Left kidney (tissue), 8 donors: ENCODE measurements at places on chromosomes 13 and 19.

DNA sequence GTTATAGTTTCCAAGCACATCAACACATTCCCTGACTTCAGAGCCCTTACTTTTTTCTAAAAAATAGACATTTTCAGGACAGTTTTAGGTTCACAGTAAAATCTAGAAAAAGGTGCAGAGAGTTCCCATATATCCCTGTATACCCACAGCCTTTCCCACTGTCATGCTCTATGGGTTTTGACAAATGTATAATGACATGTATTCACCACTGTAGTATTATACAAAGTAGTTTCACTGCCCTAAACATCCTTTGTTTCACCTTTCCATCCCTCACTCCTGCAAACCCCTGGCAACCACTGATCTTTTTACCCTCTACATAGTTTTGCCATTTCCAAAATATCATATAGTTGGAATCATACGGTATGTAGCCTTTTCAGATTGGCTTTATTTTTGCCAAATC is 15.6 kb downstream of the NAA16 start:
- no peak for DNase-seq

- DNase-seq: no peak
These were observed 1.3 kb upstream of the SHANK1 start for GRCh38 chr19:50720921-50721381.

- DNase-seq: peak; percentile 96
These were observed 19.2 kb downstream of the RCN3 start for GRCh38 chr19:49546825-49547565.

DNA sequence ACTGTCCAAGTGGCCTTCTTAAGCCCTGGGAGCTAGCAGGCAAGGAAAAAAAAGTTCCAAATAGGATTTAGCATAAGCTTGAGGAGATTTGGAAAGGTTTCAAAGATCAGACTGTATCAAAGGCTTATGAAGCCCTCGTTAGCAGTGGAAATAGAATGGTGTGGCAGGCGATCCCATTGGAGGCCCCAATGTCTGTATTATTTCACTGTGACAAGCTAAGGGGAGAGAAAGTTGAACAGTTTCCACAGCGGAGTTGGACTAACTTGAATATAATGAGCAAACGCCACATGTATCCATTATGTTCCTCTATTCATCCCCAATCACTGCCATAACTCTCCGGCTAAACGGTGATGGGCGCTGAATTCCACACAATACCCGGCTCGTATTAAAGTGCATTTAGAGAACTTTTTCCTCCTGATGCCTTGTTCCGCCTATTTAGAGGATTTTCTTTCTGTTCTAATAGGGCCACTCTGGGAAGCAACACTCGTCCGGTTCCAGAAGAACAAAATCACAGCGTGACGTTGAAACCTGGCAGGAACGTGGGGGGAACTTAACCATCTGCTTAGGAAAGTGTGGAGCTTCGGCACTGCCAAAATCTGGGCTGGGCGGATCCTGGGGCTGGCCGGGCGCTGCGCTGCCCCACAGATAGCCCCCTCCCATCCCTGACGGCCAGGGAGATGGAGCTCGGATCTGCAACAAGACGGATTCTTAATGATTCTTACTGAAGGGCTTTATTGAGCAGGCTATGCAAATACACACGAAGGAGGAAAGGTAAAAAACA is 1.0 kb upstream of the PCDH8 start:
- no peak for DNase-seq

- DNase-seq: no peak
These were observed 3.1 kb upstream of the PTPRH start for GRCh38 chr19:55212447-55212846.

DNA sequence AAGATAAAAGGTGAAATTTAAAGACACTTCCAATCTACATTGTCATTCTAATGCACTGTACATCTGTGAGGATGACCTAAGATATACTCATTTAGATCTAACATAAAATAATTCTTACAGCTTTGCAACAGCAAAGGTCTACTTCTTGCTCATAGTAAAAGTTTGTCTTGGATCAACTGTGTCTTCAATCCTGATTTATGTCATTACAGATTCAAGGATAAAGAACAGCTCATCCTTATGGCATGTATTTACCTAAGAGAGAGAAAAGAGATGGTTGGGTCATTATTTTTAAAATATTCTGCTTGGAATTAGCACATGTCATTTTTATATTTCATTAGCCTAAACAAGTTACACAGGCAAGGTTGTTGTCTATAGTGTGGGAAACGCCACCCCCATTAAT is 2193.1 kb downstream of the PCDH9 start:
- DNase-seq: no peak
